ENCODE measurements at places on chromosomes 6 and 20.

- DNase-seq, result no peak
Measured at GRCh38 chr20:19212469-19212815, at the start of gene SLC24A3. Gene SLC24A3 (plus strand): TSS chr20:19212642.

DNA sequence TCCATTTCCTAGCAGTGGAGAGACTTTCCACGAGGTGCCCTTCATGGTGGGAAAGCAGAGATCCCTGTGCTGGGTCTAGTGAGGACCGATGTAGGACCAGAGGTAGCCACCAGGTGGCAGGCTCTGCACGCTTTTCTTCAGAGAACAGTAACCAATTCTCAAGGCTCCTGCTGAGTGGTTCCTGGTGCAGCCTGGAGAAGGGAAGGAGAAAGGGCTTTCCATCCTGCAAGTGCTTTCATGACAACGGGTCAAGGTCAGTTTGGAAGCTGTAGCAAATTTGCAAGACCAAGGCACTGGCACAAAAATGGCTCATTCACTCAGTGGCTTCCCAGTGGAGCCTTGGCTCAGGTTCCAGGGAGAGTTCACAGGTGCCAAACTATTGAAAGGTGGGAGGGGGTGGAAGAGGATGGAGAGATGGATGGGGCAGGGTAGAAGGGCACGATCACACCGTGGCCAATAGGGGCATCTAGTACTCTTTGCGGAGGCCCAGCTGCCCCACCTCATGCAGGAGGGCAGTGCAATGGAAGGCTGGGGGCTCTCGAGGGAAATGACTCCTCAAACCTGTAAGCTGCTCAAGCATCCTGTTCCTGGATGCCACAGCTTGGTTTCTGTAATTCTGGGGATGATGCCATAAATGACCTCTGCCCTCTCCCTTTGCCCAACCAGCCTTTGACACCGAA, 25.5 kb upstream of the KCNK16 start:
- peak; percentile 17 for DNase-seq

GRCh38 chr6:56043076-56043475, 167.7 kb upstream of the BMP5 start:
- no peak for DNase-seq

- DNase-seq, result no peak
Measured at GRCh38 chr6:92753956-92754355, 665.4 kb downstream of the EPHA7 start.

GRCh38 chr20:57702521-57702920, 7.3 kb downstream of the PMEPA1 start:
- DNase-seq, result no peak

DNA sequence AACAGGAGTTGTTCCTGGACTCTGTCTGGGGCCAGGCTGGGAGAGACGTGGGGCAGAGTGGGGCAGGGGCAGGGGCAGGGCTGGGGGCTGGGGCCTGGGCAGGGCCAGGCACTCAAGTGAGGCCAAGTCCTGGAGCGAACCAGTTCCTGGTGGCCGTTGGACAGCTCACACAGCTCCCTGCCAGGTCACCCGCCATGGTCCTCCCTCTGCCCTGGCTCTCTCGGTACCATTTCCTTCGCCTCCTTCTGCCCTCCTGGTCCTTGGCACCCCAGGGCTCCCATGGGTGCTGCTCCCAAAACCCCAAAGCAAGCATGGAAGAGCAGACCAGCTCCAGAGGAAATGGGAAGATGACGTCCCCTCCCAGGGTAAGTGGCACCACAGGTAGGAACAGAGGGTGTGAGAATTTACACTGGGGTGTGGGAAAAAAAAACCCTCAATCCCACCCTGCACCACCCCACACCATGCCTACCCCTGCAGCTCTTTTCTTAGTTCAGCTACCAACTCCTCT, at the start of gene MCCD1:
MCCD1 (plus strand) TSS at position 142 of the 508 bp plus-strand sequence; CDS start at position 195, 53 bp downstream.
- no peak for DNase-seq

- no peak for DNase-seq
Measured at GRCh38 chr20:41469868-41470267, 103.2 kb upstream of the EMILIN3 start.

- DNase-seq, result no peak
Measured at GRCh38 chr6:110946498-110946897, 12.0 kb upstream of the GTF3C6 start.

DNA sequence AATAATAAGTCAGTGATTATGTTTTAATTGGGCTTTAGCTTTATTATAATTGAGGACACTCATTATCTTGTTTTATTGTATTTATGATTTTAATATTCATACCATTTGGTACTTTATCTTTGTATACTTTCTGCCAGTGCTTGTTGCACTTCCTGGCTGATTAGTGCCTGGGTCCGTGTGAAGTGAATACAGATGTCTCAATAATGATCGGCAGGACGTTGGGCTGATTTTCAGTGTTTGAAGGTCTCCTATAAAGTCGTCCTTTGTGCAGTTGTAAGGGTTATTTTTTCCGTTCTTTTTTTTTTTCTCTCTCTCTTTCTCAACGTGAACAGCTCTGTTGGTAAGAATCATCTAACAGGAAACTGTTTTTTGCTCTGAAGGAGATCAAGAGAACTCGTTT, 450.0 kb upstream of the POU3F2 start:
- no peak for DNase-seq

DNA sequence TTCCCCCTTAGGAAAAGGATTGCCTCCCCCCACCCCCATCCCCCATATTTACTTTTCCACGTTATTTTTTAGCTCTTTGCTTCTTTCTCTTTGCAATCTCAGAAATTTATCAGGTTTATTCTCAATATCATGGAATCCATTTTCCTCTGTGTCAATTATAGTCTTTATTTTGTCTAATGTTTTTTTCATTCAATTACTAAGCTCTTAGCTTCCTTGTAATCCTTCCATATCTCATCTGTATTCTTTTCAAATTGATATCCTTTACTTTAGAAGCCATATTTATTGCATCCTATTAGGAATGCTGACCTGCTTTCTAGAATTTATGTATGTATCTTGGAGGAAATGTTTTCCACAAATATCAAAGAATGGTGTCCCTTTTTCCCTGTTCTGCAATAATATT, 39.3 kb downstream of the TMC2 start:
- no peak for DNase-seq

GRCh38 chr20:20658123-20658522, 54.3 kb downstream of the RALGAPA2 start:
- no peak for DNase-seq

GRCh38 chr6:112210852-112211251, 43.5 kb downstream of the LAMA4 start:
- no peak for DNase-seq

DNA sequence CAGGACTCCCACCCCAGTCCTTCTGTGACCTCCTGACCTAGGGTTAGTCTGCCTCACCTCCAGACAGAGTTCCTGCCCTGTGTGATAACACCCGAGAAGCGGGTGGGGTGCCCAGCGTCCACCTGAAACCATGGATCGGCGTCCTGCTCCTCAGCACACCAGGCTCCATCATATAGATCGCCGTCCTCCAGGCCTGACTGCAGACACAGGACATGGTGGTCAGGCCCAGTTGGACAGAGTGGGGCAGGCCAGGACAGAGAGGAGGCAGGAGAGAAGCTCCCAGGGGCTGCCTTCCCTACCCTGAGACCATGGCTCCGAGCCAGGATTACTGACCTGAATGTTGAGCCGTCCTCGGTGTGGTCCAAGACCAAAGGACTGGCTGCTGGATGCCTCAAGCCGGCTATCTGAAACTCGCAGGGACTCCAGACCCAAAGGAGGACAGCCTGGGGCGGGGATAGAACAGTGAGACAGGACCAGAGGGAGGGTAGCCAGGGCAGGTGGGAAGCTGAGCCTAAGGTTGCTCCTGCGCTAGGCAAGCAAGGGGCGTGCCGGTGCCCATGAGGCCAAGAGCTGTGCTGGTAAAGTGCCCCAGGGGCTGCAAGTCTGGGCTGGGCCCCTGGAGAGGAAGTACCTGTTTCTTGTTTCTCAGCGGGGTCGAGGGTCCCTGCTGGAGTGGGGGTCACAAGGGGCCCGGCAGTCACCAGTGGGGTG, 2.2 kb downstream of the CPXM1 start:
- DNase-seq, result no peak

DNA sequence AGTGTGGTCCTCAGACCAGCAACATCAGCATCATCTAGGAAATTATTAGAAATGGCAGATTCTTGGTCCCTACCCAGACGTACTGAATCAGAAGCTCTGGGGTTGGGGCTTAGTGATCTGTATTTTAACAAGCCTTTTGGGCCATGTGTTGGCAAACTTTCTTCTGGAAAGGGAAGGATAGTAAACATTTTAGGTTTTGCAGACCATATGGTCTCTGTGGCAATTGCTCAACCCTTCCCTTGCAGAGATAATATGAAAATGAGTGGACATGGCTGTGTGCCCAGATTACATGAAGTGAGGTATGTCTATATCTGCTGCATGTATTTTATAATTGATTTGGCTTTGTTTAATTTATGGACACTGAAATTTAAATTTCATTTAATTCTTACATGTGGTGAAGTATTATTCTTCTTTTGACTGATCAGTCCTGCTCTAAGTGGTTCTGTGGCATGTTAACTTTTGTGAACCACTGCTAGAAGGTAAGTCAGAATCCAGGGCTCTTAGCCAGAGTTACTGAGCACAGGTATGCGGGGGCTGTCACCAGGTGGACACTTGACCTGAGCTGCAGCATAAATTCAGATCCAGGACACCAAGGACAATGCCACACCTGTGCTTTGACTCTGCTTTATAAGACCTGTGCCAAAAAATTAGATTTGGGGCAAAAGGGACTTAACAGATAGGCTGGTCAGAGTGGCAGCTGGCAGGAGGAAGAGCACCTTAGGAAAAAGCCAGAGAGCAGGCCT, 43.2 kb downstream of the LY86 start:
- DNase-seq, result no peak

DNA sequence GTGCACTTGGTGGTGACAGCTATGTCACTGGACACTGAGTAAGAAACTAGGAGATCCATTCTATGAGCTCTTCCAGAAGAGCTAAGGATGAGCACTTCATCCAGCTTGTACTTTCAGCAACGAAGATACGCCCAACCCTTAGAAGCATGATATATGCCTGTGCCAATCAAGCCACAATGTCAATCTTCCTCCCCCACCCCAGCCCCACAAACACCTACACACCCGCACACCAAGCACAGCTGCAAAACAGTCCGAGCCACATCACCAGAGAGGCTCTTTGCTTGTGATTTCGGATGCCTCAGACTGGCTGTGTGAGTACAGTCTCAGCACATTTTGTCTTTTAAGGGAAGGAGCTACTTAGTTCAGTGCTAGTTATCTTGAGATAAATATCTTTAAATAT, 260.5 kb downstream of the FOXC1 start:
- DNase-seq, result no peak

- no peak for DNase-seq
Measured at GRCh38 chr6:135630789-135631376, 133.3 kb upstream of the AHI1 start.

- peak; percentile 70 for DNase-seq
Measured at GRCh38 chr6:11492464-11493290, 44.9 kb upstream of the TMEM170B start.

DNA sequence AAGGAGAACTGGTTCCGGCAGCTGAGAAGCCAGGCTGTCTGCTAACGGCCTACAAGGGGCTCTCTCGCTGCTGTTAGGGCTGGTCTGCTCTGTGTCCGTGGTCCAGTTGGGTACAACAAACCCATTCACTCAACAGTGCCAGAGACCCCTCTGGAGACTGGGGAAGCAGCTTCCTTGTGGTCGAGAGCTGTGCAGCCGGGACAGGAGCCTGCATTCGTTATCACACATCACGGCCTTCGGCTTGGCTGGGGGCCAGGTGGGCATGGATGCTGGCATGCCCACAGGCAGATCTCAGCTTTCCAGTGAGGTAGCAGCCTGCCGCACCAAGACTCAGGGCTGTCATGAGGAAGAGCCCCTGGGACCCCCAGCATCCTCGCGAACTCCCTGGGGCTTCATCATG, 124.7 kb downstream of the PREX1 start:
- no peak for DNase-seq

- no peak for DNase-seq
Measured at GRCh38 chr6:109945091-109945490, 33.0 kb upstream of the GPR6 start.

DNA sequence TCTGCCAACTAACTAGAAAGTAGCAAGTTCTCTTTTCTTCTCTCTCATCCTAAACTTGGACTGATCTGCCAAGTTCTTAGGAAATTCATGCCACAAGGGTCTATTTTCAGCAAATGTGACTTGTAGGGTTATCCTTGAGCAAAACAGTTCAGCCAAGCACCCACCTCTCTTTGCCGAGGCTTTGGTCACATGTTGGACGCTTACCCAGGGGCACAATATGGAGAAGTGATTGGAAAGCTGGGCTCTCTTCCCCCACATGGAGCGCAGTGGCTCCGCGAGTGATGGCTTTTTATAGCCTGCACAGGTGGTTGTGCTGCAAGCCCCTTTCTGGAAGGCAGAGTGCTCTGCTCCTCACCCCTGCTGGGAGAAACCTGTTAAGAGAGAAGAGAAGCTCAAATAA, 47.7 kb upstream of the FNDC1 start:
- no peak for DNase-seq

DNA sequence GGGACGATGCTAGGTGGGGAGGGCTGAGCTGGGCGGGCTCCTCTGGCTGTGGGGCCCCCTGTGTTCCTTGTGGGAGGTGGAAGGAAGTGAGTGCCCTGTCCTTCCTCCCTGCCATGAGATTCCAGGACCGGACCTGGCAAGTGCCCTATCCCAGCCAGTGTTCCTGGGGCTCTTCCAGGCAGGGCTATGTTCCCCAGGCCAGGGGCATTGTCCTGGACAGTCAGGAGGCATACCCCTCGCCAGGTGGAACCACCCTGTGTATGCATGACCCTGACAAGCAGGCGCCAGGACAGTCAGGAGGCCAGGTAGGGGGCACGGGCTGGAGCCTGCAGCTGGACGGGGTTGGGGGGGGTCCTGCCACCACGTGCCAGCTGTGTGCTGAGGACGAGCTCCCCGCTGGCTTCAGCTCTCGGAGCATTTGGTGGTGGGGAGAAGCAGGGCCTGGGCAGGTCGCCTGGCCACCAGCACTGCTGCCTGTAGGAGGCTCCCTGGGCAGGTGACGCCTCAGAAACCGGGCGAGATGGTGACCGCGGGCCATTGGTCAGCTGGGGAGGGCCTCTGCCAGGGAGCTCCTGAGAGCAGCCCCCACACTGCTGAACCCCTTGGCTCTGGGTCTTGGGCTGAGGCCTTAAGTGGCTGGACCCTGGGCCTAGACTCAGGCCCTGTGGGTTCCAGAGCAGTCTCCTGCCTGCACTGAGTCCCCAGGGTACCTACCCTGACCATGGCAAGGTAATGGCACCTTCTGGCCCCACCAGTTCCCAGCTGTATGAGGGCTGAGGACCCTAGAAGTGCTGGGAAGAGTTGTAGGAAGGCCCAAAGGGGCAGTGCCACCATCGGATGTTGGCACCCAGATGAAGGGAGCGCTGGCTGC, 694 bp downstream of the SLC17A9 start:
- no peak for DNase-seq

- DNase-seq, result no peak
Measured at GRCh38 chr20:52959125-52959524, 13.0 kb upstream of the TSHZ2 start.

GRCh38 chr6:96626759-96627364, 63.9 kb downstream of the FHL5 start:
- DNase-seq, result no peak

GRCh38 chr20:8005033-8005432, 14.5 kb downstream of the TMX4 start:
- DNase-seq, result no peak
